ENCODE measurements at places on chromosomes 12 and 14.

GRCh38 chr14:35284506-35284905, 7.7 kb upstream of the PSMA6 start:
- no peak for DNase-seq

GRCh38 chr12:109513977-109514376, 36.5 kb downstream of the UBE3B start:
- no peak for DNase-seq

GRCh38 chr12:94100990-94101737, 47.2 kb upstream of the PLXNC1 start:
- DNase-seq, result peak; percentile 94

DNA sequence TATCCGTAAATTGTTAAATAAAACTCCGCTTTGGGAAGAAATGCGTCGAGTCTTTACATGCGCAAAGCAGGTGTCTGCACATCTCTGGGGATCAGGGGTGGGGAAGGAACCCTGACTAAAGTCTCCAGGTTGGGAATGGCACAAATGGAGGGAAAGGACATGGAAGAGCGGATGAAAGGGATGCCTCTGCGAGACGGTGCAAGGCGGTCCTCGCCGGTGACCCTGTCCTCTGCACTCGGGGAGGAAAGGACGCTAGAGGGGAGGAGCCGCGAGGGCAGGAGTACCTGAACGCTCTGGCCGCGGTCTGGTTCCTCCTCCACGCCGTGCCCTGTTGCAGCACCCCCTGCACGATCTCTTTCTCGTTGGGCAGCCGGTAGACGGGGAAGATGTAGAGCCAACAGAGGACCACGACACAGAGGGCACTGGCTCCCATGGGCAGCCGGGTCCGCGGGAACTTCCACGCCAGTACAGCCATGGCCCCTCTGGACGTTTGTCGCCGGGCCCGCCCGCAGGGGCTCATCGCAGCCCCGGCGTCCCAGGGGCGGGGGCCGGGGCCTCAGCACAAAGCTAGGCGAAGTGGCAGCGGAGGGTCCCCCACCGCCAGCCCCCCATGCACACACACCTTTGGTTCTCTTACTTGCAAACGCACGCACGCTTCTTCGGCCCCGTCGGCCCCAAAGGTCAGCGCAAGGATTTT, 646 bp downstream of the ST8SIA1 start:
- no peak for DNase-seq

GRCh38 chr12:55816881-55817344, 611 bp downstream of the SARNP start:
- DNase-seq, result peak; percentile 88

GRCh38 chr14:89027097-89027740, 202.8 kb downstream of the TTC8 start:
- DNase-seq, result peak; percentile 72

- no peak for DNase-seq
Measured at GRCh38 chr14:77100961-77101360, 2.9 kb downstream of the CIPC start.

DNA sequence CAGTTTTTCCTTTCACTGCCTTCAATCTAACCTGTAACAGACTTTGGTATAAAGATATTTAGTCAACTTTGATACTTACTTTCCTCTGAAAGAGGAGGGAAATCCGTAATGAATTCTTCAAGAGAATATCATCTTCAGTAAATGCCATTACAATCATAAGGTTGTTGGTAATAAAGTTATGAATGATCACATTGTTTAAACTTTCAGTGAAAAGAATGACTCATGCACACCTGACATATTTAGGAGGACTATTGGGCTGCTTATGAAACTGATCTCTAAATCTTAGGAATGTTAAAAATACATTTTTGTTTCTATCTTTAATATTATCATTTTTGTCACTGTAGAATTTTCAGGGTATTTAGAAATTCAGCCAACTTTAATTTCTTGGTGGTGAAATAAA, 474.7 kb downstream of the SLC16A7 start:
- no peak for DNase-seq

DNA sequence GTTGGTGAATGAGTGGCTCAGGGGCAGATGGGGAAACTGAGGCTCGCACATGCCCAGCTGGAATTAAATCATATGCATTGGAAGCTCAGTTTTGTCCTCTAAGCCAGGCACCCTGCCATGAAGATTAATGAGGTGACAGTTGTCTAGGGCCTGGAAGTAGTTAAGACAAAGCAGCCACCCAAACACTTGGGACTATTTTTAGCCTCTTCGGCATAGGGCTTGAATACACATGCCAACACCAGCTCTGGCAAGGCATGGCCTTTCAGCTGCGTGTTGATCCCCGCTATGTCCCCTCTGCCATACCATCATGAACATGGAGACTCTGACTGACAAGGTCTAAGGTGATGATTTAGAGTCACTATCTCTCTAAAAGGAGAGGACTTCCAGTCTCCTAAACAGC, 250.2 kb downstream of the KSR2 start:
- DNase-seq, result no peak

DNA sequence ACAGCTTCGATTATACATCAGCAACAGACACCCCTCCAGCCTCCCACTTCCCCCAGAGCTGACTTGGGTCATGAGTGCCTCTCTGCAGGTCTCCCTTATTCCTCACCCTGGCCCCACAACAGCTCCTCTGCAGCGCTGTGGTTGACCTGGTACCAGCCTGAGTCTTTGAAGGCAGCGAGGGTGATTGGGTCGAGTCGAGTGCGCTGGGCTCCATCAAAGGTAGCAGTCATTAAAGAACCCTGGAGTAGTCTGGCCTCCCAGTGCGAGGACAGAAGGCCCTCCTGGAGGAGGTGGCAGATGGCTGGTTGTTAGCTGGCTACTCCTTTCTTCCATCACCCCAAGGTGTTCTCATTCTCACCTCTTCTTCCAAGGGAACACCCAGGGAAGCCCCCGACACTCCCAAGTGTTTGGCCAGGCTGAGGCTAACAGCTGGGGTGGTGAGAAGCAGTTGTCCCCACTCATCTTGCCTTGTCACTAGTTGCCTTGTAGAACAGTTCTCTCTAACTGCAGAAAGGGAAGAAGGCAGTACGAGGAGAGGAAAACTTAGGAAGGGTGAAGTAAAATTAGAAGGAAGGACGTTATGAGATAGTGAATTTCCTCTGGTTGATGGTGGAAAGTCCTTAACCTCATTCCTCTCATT, 2.7 kb downstream of the CIROP start:
- no peak for DNase-seq

- DNase-seq, result no peak
Measured at GRCh38 chr14:20802341-20803084, at the start of gene RNASE1. TSS of gene RNASE1 (minus strand) at chr14:20802844. CDS start at chr14:20802068, 776 bp downstream.
